ENCODE measurements at places on chromosomes 3 and 15.

- DNase-seq = no peak
Observed at GRCh38 chr3:169665264-169666075, 2.0 kb upstream of the MECOM start.

GRCh38 chr3:49780080-49780974, 6.0 kb downstream of the IP6K1 start:
- DNase-seq = no peak

GRCh38 chr3:157618075-157618760, 115.0 kb upstream of the VEPH1 start:
- no peak for DNase-seq

DNA sequence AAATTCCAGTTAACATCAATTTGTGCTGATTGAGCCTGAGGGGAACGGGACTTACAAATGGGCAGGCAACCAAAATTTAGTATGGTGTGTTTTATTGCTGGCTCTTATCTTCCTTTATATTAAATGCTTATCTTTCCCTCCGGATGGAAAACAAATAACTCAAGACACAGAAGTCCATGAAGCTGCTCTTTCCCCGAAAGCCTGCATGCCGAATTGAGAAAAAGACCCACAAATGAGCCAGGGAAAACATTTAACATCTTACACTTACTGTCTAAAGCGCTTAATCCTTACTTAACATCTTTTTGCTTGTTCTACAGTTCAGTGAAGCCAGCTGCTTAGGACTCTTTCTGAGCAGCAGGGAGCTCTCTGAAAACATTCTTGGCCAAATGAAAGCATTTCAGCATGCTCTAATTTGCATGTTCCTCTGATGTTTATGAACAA, 49.5 kb downstream of the HEG1 start:
- no peak for DNase-seq

DNA sequence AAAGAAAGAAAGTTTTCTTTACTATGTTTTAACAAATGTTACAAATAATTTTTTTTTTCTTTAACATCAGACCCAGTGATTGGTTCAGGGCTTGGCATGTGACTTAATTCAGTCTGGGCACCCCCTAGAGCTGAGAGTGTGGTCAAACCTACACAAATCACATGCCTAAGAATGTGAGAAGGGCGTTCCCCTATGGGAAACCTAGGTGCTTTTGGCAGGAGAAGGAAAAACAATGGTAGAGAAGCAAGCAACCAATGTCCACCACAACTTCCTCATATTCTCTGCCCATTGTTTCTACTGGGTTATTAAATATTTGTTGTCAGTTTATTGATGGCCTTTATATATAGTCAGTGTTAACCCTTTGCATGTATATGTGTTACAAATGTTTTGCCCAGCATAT, 21.4 kb upstream of the PIAS1 start:
- DNase-seq = no peak

DNA sequence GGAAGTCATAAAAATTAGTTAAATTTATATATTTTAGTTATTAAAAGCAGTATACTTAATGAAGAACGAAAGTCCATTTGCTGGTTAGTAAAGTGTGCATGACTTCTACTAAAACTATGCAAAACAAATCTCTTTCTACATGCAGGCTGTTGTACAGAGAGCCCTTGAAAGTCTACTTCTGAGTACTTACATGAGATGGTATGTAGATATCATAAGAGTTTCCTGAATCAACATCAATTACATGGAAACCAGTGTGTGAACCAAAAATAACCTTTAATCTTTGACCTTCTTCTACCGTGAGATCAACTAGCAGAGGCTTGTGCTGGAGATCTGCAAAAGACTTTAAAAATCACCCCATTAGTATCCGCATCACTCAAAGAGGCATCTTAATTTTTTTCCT, 42.1 kb upstream of the SLC2A2 start:
- no peak for DNase-seq

- peak; percentile 50 for DNase-seq
Observed at GRCh38 chr3:14358426-14359211, 43.8 kb upstream of the SLC6A6 start.

- no peak for DNase-seq
Observed at GRCh38 chr3:46209053-46209452, 940 bp upstream of the CCR1 start.

- no peak for DNase-seq
Observed at GRCh38 chr15:61564785-61565184, 335.7 kb upstream of the RORA start.

DNA sequence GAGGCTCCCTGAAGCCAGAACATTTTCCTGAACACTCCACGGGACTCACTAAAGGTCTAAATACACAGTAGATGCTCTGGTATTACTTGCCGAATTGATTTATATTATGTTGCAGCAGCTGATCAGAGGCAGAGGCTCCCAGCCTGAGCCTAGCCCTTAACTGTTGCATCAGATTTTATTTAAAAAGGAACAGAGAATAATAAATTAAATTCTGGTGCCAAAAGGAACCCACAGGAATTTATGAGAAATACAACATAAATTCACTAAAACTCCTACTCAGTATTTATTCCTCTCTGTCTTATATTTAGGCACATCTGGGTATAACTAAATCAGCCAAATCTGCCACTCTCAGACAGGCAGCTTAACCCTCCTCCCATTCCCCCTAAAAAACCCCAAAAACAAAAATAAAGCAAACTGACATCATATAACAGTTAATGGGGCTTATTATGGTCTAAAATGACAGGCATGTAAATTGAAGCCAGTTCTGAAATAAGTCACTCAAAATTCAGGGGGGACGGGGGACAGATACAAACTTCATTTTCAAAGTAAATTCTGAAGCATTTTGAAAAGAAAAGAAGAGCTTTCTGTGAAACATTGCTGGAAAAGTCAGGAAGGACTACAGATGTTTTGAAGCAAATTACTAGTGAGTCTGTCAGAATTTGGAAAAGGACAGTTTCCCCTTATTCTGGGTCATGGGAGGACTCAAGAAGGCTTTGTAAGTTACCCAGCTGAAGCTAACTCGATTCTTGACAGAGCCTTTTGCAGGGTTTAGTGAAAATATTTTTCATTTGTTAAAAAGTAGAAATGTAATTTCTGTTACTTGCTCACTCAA, 53.8 kb upstream of the CORO2B start:
- DNase-seq = no peak

DNA sequence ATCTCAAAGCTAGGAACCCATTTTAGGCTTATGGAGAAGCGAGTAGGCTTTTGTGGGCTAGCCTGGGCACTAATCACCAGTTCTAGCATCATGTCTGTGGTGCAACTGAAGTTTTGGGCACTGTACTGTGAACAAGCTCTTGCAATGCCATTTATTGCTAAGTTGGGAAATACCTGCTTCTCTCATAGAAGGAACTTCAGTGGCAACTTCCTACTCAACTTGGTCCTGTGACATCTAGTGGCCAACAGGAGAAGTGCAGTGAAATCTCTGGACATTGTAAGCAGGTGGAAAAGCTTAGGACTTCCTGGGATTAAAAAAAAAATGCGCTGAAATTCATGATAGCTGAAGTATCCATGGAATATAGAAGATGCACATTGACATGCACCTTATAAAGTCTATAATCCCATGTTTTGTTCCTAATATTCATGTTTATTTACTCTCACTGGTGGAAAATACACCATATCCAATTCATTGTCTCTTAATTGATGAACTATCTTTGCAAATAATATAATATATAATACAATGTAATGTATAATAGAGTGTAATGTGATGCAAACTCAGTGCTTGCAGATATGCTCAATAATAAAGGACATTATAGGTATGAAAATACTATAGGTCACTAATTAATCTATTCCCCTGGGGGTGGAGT, 6.5 kb upstream of the ALDH1A3 start:
- DNase-seq = peak; percentile 56

- DNase-seq = no peak
Observed at GRCh38 chr3:56921573-56922453, 120.1 kb upstream of the ARHGEF3 start.

GRCh38 chr3:53729618-53730017, 116.6 kb downstream of the CHDH start:
- no peak for DNase-seq

DNA sequence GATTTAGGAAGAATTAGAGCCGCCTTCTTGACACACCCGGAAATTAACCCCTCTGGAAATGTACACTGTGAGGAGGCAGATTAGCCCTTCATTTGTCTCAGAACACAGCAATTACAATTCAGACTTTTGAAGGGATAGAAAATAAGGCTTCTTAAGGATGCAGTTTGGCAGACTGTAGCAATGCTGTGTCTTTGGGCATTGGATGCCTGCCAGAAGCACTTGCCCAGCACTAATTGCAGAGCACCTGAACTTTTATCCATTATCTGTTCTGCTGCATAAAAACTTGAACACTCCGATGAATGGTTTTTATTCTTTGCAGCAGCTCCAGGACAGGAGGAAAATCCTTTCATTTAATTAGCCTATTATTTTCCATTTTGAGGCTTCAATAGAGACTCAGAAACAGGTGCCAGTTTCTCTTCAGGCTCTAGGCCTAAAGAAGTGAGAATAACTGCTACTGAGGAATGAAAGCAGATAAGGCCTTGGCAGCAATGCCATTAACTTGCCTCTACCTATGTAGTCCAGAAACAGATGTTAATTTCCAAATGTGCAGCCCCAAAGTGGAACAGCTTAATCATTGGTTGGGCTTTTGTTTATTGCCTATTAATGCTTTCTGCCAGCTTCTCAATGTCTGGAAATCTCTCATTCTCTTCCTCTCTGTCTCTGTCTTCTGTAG, 418.5 kb downstream of the NSUN3 start:
- no peak for DNase-seq

DNA sequence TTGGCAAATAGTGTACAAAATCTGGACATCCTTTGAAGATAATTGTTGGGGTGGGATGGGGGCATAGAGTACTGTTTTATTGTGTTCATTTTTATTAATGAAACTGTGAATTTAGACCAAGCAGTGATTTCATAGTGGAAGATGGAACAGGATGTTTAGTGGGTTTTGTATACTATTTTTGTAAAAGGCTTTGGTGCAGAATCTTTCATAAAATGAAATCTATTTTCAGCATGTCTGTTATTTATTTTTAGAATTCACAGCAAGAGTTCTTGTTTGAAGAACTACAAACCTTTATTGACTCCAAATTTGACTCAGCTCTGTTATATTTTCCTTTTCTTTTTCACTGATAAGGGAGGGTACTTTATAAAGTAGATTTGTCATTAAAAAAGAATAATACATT, 145.4 kb downstream of the AKAP13 start:
- DNase-seq = no peak

- no peak for DNase-seq
Observed at GRCh38 chr3:188899881-188900280, 271.9 kb upstream of the TPRG1 start.

DNA sequence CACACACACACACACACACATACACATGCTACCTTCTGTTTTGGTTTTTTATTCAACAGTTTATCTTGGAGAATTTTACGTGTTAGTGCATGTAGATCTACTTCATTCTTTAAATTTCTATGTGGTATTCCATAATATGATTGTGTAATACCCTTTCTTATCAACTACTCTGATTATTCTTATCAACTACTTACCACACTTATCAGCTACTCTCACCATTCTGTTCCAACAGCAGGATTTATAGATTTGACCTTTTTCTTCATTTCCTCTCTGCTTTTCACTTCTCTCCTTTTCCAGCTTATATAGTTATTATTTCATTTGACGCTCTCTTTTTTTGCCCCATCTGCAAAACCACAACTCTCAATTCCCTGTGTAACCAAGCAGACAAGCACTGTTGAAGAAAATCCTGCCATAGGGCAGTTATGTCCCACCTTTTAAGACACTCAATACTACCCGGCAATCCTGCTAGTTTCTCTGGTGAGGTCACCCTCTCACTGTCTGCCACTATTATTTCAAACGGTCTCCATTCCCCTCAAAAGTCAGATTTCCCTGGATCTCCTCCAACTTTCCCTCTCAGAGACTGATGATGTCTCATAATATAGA, 56.9 kb upstream of the SATB1 start:
- DNase-seq = no peak

DNA sequence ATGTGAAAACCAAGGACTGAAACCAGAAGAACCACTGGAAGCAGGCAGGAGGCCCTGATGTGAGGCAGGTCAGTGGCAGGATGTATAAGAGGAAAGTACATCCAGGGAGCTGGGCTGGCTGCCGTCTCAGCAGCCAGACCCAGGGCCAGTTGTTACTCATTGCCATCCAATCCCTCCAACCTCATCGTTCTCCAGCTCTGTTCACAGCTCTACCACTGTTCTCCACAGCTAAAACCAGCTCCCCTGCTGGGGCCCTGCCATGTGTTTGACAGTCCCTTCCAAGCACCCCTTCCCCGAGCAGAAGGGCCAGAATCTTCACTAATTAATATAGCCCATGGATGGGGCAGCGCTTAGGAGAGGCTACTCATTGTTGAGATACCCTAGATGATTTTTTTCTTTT, 206.6 kb downstream of the MECOM start:
- no peak for DNase-seq

DNA sequence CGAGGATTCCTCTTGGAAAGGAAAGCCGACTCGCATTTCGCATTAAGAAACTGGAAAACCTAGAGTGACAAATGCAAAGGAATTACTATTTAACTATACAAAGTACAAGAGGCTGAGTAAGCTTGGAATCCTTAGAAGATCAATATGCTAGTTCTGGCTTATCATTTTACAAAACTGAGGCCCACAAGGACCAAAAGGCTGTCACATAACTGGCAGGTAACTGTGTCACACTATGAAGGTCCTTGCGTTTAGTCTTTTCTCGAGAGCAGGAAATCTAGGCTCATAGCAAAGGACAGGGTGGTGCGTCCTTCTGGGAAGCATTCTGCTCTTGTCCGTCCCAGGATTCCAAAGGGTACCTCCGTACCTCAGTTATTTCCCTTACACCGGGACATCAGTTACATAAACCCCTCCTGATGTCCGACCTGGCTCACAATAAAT, 629 bp downstream of the RPL24 start:
- no peak for DNase-seq

DNA sequence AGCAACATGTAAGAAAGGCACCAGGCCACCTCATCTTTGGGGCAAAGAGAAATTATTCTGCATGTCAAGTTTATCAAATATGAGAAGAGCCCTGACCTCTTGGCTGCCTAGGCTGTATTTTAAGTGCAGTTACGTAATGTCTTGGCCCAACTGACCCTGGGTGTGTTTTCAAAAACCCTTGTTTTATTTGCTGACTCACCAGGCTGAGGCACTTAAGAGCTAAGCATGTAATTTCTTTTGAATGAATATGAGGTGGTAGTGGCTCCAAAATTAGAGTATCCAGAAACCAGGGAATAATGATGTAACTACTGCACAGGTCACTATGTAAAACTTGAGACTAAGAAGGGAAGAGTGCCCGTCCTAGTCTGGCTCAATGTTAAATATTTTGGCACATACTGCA, 24.3 kb downstream of the PGPEP1L start:
- DNase-seq = no peak

GRCh38 chr3:147813256-147813655, 404.1 kb downstream of the ZIC1 start:
- no peak for DNase-seq
